ENCODE measurements at places on chromosomes 2 and 18.

DNA sequence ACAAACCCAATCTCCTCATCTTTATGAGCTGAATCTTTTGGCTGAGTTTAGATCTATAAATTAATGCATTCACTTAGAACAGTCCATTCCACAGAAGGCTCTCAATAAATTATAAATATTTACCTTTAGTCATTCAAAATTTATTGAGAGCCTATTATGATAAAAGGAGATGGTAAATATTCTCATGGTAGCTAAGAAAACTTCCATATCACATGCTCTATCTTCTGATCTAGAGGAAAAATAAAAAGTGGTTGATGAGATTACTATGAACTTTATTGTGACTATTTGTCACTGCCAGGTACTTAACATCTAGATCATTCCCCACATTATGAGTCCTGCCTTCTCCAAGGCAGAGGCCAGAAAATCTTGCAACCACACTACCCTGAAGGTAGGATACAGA lies 62.4 kb downstream of the L3MBTL4 start:
- DNase-seq, result no peak

DNA sequence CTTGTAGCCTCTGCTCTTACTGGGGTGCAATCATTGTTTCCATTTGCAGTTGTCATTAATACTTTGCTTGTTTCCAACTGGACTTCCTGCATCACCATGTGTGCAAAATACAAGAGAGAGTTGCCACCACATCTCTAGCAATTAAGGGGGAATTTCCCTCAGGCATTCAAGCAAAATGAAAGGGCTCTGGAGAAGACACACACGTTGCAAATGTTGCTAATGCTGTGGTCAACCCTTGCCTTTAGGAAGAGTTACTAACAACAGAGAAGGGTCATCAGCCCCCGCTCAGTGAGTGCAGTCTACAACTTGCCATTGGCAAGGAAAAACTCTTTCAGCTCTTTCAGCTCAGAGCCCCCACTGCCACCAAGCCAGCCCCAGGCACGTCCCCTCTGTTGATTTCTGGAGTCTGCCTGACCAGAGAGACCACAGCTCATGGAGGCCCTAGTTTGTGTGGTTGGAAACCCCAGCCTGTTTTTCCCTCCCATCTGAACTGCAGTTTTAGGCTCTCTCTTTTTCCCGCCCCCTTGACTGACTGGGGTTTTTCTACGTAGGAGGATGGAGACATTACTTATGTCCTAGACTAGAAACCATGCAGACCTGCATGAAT lies 25.9 kb upstream of the GPR45 start:
- DNase-seq, result no peak

GRCh38 chr18:48066225-48066652 lies 135.8 kb upstream of the SMAD2 start:
- DNase-seq, result no peak

- DNase-seq, result peak; percentile 57
Observed at GRCh38 chr2:111071600-111072171, 49.0 kb upstream of the BCL2L11 start.

GRCh38 chr2:220279840-220280239 lies 652.4 kb downstream of the SLC4A3 start:
- peak; percentile 77 for DNase-seq

GRCh38 chr2:12116228-12116750 lies 369.9 kb downstream of the LPIN1 start:
- no peak for DNase-seq

DNA sequence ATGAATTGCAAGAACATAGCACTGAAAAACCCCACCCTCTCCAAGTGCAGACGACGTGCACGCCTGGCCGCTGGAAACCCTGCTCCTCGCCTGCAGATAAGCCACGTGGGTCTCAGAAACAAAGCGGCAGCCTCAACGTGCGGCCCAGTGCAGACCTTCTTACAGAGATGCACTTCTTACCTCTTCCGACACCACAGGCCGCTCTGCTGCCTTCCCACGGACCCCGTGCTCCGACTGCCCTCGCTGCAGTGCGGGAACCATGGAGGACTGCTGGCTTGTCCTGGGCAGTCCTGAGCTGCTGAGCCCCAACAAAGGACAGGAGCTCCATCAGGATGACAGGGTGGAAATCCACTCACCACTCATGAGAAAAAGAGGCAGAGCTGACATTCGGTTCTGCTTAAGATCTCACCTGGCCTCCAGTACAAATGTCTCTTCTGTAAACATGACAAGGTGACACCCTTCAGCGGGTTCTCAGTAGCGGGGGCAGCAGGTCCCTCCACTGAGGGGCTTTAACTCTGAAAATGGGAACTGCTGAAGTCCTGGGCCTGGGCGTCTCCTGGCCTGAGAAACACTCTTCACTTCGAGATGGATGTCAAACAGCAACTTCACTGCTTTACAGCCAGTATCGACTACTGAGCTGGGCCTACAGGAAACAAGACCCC lies 6.2 kb downstream of the COPS9 start:
- no peak for DNase-seq

DNA sequence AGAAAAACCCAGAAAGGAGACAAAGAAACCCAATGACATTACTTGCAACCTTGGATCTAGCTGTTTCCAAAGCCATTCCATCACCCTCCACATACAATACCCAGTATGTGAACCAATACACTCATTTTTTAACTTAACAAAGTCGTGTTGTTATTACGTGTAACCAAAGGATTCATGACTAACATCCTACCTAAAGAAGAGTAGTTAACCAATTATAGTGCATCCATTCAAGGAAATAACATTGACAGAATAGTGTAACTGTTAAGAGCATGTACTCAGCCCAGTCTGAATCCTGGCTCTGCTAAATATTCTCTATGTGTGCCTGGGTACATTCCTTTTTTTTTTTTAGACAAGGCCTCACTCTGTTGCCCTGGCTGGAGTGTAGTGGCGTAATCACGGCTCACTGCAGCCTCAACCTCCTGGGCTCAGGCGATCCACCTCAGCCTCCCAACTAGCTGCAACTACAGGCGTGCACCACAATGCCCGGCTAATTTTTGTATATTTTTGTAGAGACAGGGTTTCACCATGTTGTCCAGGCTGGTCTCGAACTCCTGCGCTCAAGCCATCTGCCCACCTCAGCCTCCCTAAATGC lies 9.9 kb downstream of the TLK1 start:
- DNase-seq, result no peak

- no peak for DNase-seq
Observed at GRCh38 chr18:79258447-79258846, 137.3 kb upstream of the NFATC1 start.

DNA sequence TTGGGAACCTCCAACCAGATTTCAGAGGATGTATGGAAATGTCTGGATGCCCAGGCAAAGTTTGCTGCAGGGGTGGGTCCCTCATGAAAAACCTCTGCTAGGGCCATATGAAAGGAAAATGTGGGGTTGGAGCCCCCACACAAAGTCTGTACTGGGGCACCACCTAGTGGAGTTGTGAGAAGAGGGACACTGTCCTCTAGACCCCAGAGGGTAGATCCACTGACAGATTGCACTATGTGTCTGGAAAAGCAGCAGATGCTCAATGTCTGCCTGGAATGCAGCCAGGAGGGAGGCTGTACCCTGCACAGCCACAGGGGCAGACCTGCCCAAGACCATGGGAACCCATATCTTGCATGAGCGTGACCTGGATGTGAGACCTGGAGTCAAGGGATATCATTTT lies 573.7 kb upstream of the NXPH2 start:
- DNase-seq, result no peak

DNA sequence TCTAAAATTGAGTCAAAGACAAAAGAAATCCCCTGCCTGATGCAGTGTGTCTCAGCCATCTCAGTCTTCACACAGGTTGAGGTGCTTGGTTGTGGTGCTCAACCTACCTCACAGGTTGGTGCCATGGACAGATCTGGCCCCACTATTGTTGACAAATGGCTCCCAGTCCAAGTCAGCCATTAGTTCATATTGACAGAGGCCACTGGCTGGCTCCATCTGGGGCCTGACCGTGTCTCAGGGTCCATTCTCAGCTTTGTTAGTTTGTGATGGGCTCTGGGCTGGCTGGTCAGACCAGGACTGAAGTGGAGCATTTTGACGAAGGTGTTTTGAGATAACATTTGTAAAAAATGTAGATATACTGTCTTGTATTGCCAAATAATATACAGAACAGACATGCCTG lies 36.9 kb downstream of the MRPL33 start:
- no peak for DNase-seq

DNA sequence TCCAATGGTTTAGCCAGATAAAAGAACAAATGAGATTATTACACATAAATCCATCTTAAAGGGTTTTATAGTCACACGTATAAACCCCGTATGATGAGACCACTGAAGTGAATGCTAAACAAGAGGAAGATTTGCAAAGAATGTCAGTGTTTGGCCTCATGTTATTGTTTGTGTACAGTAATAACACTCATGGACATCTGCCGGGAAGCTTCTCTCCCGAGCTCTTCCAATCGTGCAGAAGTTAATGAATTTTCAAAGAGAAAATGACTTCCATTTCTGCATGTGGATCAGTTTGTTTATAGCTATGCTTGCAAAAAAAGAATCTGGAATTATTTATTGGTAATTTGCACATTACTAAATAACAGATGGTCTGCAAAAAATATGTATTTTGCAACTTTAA lies 88.5 kb upstream of the APCDD1 start:
- no peak for DNase-seq

DNA sequence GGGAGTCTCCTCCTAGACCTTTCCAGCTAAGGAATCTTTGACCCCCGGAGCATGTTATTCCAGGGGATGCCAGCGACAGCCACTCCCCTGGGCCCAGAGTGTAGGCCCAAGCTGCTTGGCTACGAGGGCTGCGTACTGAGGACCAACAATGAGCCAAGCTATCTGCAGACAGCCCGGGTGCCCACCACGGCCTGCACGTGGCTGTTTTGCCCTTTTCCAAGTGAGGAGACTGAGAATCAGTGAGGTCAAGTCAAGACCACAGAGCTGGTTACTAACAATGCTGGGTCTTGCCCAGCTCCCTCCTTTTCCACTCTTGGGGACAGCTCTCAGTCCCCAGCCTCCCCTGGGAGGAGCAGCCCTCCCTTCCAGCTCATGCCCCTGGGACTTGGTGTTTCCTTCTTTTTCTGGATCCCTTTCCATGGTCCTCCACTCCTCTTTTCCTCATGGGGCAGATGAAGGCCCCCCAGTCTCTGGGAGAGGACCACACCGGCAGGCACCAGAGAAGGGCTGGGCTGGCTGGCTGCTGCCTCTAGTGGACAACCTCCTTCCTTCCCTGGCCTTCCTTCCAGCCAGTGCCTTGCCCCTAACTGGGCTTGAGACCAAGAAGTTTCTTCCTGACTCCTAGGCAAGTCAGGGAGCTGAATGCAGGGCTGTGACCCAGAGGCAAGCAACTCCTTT lies 550 bp upstream of the MALL start:
- DNase-seq, result peak; percentile 60

- DNase-seq, result no peak
Observed at GRCh38 chr18:50751947-50752346, 67.9 kb downstream of the MRO start.

GRCh38 chr18:46062781-46063180 lies 9.3 kb downstream of the PSTPIP2 start:
- DNase-seq, result no peak

- peak; percentile 38 for DNase-seq
Observed at GRCh38 chr2:197777823-197778407, 7.2 kb downstream of the BOLL start.

DNA sequence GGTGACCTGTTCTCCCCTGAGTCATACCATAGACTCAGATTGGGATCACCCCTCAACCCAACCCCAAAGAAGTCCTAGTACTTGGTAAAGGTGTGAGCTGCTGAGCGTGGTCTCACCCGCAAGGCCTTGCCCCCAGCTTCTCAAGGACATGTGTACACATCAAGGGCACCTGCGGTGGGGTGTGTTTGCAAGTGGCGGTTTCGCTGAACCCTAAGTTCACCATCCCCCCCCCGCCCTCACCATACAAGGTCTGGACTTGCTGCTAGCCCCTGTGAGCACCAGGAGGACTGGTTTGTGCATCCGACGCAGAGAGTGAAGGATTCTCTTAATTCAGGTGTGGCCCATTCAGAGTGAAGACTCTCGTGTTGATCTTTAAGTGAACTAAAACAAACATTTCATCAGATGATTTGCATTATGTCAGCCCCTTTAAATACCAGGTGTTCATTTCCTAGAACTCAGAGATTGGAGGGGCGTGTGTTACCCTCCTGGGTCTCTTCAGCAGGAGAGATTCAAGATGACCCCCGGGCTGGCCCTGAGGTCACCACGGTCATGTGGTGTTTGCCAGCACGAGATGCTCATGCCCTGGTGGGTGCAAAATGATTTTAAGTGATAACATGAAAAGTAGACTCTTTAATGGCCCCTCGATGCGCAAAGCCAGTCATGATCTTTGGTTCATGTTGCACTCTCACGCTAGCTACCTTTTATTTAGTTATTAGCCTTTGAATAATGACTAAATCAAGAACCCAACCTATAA lies 27.8 kb downstream of the MTERF4 start:
- no peak for DNase-seq

GRCh38 chr2:219985017-219985416 lies 357.6 kb downstream of the SLC4A3 start:
- DNase-seq, result no peak

DNA sequence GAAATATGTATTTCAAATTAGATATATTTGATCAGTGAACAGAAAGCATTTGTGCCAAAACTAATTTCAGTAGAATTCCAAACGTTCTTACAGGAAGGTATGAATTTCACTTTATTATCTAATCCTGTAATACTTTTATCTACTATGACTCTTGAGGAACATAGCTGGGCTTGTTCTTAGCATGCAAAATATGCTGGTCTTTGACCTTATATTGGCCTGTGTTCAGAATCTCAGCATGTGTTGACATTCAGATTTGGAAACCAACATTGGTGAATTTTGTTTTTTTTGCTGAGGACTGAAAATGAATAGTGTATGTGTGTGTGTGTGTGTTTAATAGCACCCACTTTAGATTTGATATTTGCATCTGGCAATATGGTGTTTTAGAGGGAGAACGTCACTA lies 112.2 kb downstream of the MEIS1 start:
- DNase-seq, result no peak

- DNase-seq, result peak; percentile 72
Observed at GRCh38 chr2:8987410-8987809, 16.1 kb downstream of the MBOAT2 start.

- DNase-seq, result peak; percentile 75
Observed at GRCh38 chr2:176106581-176107539, at the start of gene HOXD11. TSS of gene HOXD11 (plus strand) at chr2:176107280. CDS start at chr2:176107356, 76 bp downstream.

DNA sequence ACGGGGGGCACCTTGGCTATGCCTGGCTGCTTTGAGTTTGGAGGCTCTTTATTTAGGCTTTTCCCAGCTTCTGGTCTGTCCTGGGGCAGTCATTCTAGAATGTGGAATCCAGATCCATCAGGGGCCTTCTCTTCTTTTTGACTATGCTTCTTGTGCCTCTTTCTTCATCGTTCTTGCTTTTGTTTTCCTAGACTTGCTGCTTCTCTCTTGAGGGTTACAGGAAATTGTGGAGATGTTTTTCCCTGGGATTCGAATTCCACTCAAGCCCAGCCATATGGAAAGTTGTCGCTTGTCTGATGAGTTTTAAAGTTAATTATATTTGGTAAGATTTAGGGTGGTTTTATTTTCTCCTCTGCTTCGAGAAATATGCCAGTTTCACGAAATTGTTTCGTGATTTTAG lies 2.4 kb downstream of the GLI2 start:
- DNase-seq, result peak; percentile 54

DNA sequence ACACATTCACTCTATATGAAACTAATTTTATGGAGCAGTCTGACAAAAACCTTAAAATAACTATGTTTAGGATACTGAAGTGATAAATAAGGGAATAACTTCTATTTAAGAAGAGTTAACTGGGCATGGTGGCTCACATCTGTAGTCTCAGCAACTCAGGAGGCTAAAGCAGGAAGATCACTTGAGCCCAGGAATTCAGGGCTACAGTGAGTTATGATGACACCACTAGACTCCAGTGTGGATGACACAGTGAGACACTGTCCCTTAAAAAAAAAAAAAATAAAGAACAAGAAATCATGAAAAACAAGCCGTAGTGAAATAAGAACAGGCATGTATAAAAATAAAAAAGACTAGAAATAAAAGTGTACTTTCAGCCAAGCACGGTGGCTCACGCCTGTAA lies 82.0 kb downstream of the THADA start:
- DNase-seq, result no peak
